GOT3 (cell line): ENCODE measurements at places on chromosomes 3 and 15.

DNA sequence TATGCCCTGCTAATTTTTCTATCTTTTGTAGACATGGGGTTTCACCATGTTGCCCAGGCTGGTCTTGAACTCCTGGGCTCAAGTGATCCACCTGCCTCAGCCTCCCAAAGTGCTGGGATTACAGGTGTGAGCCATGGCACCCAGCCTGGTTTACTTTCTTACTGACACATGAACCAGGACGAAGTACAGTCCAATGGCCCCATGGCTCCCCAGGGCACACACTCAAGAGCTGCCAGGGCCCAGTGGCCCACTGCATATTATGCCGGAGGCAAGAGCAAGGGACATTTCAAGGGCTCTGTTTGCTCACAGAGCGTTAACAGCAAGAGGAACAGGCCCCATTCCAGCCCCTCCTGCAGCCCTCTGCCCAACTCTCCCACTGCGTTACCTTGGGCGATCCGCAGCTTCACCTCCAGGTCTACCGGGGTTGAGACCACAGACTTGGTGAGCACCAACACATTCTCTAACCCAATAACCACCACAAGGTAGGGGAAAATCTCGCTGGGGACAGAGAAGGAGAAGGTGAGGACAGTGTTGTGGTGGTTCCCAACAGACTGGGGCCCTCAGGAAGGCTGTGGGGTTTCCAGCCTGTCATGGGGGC, 42.8 kb downstream of the PTPN23 start:
- no peak for DNase-seq

GRCh38 chr15:70062321-70062956, 35.3 kb downstream of the TLE3 start:
- peak; percentile 9 for DNase-seq

GRCh38 chr3:135448520-135448919, 517.0 kb upstream of the PPP2R3A start:
- DNase-seq: no peak

DNA sequence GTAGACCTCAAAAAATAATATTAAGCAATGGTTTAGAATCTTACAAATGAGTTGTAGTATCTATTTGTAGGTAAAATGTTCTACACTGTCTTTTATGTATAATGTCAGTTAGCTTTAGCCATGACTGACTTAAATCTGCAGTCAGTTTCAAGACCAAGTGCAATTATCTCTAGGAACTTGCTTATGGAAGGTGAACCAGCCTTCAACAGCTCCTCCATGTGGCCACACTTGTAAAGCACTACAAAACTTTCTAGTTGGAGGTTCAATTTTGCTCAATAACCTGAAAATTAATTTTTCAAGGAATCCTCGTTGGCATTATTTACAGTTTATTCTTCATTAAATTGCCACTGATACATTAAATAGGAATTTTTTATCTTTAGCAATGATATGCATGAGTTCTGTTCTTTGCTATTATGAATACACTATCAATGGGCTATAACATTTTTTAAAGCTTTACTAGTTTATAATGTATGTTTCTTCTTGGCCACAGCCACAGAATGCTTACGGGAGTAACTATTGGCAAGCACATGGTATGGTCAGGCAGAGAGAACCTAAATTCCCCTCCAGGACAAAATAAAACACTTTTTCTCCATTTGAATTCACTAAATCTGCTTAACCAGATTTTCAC, 315.3 kb upstream of the UBE2E2 start:
- no peak for DNase-seq

DNA sequence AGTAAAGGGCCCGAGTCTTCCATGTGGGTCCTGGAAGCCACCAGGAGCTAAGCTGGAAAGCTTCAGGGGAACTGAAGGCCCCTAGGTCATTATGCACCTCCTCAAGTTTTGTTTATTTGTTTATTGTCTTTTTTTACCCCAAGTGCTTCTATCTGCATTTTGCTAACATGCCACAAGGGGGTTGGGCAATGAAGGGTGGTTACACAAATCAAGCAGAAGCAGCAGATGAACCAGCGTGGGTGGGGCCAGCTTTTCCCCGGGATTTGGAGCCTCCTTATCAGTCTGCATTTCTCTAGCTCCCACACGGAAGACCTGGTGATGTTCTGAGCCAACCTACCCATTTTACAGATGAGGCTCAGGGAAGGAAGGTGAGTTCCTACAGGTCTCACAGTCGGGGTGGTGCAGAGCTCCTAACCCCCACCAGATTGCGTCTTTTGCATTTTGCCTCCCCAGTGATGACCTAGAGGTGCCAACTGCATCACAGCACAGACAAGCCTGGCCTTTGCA, 16.8 kb downstream of the TMC3 start:
- DNase-seq: no peak

GRCh38 chr15:94322141-94322540, 90.8 kb downstream of the MCTP2 start:
- no peak for DNase-seq

- no peak for DNase-seq
These were observed 55.4 kb upstream of the SEC13 start for GRCh38 chr3:10376353-10376752.

DNA sequence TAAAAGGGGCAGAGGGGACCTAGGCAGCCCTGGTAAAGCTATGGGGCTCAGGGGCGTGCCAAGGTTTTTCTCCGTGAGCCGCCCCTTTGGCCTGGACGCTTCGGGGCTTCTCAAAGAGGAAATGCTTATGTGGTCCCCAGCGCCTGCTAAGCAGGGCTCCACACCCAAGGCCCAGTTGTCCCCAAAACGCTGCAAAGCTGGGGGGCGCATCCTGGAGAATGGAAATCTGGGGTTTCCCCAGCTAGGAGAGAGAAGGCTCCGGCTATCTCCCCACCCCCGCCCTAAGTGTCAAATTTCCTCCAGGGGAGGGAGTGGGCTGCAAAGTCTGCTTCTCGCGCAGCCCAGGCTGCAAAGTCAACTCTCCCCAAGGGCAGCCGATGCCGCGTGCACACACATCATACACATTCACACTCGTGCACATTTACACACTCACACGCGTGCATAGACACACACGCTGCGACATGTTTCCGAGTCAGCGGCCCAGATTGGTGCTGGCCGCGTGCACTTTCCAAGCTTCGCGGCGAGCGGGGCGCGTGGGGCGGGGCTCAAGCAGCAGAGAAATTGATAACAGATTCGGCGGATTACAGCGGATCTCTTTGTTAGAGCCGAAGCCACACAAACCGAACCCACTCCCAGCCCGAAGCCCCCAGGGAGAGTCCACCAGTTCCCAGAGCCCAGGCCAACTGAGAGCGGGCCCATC, 4.5 kb downstream of the WNT5A start:
- DNase-seq: no peak

- no peak for DNase-seq
These were observed 10.0 kb downstream of the MRPS25 start for GRCh38 chr3:15055019-15055557.

DNA sequence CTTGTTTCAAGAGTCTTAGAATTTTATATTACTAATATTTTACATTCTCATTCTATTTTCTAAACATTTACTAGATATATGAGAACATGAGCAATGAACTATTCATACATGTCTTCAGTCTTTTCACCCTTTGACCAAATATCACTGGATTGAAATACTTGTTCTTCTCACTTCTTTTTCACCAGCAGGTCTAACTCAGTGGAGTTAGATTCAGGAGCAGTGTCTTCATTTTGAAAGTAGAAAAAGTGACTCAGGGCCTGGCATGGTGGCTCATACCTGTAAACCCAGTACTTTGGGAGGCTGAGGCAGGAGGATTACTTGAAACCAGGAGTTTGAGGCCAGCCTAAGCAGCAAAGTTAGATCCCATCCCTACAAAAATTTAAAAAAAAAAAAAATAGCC, 70.8 kb downstream of the USP13 start:
- DNase-seq: no peak

GRCh38 chr3:153399636-153400035, 237.6 kb downstream of the RAP2B start:
- no peak for DNase-seq

DNA sequence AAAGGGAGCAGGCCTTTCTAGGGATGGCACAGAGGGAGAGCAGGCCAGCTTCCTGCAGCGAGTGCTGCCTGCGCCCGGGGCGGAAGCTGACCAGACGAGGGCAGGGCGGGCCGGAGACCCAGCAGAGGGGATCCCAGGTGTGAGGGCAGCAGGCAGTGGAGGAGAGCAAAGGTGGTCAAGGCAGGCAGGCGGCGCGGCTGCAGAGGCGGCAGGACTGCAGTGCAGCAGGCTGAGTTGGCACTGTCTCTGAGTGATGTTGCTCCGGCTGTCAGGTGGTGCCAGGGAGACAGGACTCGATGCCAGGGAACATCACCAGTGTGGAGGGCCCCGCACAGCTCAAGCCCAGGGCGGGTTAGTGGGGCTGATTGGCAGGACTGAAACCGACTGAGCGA, 22.3 kb upstream of the PLXNA1 start:
- no peak for DNase-seq

DNA sequence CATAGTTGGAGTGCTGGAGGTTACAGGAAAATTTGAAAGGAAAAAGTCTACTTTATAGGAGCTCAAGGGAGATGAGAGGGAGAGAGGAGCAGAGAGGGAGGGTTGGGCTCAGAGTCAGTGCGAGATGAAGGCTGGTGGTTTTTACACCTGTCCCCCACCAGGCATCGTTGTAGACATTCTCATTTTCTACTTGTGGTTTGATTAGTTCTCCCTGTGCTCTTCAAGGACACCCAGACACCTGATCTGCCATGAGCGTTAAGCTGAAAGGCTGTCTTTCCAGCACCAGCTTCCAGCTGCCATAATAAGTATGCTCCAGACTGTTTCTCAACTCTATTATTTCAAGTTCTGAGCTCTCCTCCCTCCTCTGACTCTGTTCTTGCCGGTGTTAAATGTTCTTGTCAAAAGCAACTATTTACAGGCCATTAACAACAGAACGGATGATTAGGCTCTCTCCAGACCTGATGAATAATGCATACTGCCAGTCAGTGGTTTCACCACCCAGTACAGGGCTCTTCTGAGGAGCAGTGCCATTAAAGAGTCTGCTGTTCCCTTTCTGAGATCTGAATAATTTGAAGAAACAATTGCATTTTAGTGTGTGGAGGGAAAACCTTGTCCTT, 514.6 kb upstream of the MCTP2 start:
- DNase-seq: no peak

GRCh38 chr3:184680385-184681345, 31.2 kb downstream of the MAGEF1 start:
- DNase-seq: no peak

DNA sequence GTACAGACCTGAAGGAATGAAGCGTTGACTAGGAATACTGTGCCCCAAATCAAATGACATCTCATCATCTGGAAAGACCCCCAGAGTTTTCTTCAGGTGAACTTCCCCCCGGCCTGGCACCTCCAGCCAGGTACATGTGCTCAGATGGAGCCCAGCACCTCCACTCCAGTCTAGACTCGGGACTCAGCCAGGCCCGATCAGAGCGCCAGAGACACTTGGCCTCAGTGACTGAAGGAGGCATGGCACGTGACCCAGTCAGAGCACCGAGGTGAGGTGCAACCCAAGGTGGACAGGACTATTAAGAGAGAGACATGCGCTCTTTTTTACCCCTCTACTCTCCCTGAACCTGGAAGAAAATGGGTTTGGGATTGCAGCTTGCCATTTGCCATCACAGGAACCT, 48.5 kb downstream of the CD47 start:
- no peak for DNase-seq

- DNase-seq: no peak
These were observed 227.7 kb downstream of the ZNF621 start for GRCh38 chr3:40752492-40752891.

DNA sequence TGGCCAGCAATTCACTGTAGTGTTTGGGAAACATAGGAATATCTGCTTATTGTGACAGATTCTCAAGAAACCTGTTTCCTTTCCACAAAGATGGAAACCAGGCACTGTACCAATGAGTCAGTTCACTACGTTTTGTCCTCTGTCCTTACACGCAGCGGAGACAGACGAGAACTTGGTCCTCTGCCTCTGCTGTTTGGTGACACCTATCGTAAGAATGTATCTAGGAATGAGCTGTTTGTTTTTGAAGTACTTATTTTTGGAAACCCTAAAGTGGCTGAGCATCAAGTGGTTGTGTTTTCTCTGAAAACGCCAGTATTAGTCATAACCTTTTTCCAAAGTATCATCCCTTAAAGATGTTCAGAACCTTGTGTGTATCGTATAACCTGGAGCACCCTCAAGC, 93.0 kb downstream of the PGPEP1L start:
- DNase-seq: no peak

- DNase-seq: no peak
These were observed 28.5 kb upstream of the MUC20 start for GRCh38 chr3:195692354-195692685.
